Muscle of leg (tissue), 16 donors: ENCODE measurements at places on chromosomes 5 and 9. TPM values are rescaled to one million over a fixed set of nuclear protein-coding genes. Genes with fewer than 3 reads are reported as not detected.

The ENHO gene
- total RNA-seq: 3.4 TPM

The ARAP3 gene
- 6.8 TPM for total RNA-seq

The PCDHGA1 gene
- 0.44 TPM for total RNA-seq

The UGCG gene
- total RNA-seq: 23.9 TPM

The TRIO gene
- 129 TPM for total RNA-seq

DNA sequence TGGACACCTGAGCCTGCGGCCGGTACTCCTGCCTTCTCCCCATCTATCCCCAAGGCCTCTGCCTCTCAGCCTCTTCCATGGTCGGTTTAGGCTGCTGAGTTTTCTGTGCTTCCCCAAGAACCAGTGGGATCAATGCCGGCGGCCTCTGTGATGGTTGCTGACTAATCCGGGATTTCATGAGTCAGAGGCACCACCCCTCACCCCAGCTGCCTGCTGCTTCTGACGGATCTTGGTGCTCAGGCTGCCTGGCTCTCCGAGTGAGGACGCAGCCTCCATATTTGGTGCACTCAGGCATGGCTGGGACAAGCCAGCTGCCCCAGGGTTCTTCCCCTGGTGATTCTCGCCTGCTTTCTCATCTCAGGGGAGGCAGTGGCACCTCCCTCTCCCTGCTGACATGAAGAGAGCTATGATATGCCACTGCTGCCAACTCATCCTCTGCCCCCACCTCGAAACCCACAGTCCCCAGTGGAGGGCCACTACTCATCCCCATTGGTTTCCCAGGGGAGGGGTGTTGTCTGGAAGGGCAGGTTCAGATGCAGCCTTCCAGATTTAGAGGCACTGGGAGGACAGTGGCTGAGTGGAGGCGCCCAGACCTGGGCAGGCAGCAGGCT, 3.3 kb upstream of the MAN1B1 start:
- DNase-seq: no peak

DNA sequence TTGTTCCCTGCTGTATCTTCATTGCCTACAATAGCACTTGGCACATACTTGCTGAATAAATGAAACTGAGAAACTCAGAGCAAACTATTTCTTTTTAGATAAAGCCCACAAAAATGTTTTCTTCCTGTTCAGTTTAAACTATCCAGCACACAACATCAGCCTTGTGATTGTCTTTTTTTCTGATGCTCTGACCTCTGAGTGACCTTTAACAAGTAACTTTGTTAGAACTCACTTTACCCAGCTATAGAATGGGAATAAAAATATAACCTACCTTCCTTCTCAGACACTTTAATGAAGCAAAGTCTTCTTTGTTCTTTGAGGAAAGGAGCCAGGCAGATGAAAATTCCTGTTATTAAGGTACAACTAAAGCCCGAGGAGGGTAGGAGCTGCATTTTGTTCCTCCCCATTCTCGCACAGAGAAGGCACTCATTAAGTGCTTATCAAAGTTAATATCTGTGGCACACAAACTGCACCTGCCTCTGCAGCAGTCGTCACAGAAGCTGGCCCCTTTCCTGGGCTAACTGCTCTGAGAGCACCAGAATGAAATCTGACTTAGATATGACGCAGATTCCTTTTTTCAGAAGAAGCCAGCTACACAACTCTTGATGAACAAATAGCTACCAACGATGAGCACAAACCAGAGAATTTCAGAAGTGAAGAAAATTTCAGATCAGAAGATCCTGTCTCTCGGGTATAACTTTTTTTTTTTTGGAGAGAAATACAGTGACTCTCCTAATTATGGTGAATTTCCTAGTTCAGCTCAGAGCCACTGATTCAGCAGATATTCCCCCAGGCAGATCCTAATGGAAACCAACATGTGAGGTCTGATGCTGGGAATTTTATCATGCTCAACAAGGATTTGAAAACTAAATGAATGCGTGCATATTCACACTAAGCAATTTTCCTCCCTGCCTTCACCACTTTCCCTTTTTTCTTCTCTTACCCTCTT, 31.0 kb upstream of the NR3C1 start:
- DNase-seq: peak; percentile 41

DNA sequence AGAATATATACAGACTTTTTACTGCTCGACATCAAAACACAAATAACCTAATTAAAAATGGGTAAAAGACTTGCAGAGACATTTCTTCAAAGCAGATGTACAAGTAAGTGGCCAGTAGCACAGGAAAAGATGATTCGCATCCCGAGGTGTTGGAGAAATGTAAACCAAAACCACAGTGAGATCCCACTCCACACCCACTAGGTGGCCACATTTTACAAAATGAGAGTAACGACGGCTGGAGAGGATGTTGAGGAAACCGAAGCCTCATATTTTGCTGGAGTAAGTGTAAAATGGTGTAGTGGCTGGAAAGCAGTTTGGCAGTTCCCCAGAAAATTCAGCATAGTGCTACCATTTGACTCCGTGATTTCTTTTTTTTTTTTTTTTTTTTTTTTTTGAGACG, 21.3 kb upstream of the GBGT1 start:
- DNase-seq: peak; percentile 90

- DNase-seq: no peak
Measured at GRCh38 chr5:119341452-119342349, 14.1 kb upstream of the TNFAIP8 start.

DNA sequence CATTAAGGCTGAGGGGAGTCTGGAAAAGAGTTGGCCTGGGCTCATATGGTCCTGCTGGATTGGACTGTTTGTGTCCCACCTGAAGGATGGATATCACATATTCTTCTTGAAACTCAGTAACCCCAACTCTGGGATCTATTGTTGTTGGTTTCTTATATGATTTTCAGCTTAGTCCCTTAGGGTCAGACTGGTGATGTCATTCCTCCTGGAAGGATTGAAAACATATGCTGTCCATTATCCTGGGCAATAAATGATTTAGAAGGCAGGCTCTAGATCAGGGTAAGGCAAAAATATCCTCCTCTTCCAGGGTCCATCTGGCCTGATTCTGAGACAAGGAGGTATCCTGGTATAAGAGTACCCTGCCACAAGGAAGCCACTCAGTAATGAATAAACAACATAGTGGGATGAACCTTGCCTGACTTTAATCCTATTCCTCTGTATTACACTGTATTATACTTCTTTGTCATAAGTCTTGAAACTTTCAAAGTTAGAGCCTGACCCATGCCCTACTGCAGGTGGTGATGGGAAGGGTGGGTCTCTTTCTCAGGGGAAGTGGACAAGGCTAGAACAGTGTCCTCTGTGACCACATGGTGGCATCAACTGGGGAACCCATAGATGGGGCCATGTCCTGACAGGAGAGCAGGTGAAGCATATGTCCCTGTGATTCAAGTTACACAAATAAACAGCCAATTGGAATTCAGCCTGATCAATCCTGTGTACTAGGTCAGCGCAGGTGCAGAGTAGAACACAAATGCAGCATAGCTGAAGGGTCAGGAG, 454.4 kb upstream of the TRPC7 start:
- DNase-seq: peak; percentile 22

GRCh38 chr5:140043508-140043872, 391 bp upstream of the NRG2 start:
- peak; percentile 33 for DNase-seq
